ENCODE measurements at places on chromosomes 4 and X. TPM values are rescaled to one million over a fixed set of nuclear protein-coding genes. Genes with fewer than 3 reads are reported as not detected.

CYSLTR1 gene
- polyA plus RNA-seq = not detected

DSPP gene
- not detected for polyA plus RNA-seq

MAGEA8 gene
- polyA plus RNA-seq = not detected

NXF2B gene
- polyA plus RNA-seq = not detected

SHOX gene
- polyA plus RNA-seq = not detected
